H9 (cell line): ENCODE measurements at places on chromosomes 3 and 15. TPM values are rescaled to one million over a fixed set of nuclear protein-coding genes. Genes with fewer than 3 reads are reported as not detected.
A peak's percentile ranks its signal among the peaks of the same experiment; 100 is the strongest.

DNA sequence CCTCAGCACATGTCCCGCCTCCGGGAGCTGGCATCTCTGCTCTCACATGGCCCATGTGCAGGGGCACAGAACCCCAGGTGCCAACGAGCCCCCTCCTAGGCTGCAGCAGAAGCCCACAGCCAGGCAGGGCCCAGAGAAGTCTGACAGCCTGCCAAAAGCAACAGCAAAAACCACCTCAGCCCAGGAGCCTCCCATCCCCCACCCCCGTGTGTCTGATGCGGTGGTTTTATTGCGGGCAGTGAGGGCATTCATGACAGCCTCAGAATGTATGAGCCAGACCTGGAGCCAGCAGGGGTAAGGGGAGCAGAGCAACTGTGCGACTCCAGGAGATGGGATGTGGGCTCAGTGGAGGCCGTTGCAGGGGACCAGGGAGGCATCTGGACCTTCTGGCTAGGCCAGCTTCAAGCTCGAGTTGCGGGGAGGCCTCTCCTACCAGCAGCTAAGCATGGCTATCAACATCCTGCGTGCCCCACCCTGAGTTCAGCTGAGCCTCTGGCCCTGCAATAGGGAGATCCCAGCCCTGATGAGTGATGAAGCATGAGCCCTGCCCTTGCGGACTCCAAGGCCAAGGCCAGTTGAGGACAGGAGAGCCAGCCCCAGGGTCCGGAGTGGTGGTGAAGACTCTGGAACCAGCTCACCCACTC, 52.5 kb downstream of the CYP11A1 start:
- no peaks in the 10 kb centered on the region for H3K36me3 ChIP-seq
- H3K27me3 ChIP-seq = no peaks in the 10 kb centered on the region
- DNase-seq = no peak
- H3K27ac ChIP-seq = no peak overlapping the region
- no peaks in the 10 kb centered on the region; the same call in 1 of the 2 replicates for H3K4me1 ChIP-seq

DNA sequence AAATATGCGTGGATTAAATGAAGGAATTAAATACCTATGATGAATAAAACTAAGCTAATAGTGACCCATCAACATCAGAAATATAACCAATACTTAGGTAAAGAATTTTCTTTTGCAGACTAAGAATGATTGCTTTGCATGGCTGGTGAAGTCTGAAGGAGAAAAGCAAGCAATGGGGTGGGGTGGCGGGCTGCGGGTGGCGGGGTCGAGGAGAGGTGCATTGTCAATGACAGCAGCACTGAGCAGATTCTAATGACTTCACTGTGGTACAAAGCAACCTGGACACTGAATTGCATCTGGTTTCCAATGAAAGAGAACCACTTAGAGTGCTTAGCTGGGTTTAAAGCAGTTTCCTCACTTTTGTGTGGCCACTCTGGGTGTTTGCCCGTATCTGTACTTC, 171.5 kb upstream of the IL12A start:
- no peaks in the 10 kb centered on the region for H3K27me3 ChIP-seq
- no peak for DNase-seq
- no peak overlapping the region for H3K4me3 ChIP-seq
- H3K27ac ChIP-seq = no peak overlapping the region

GRCh38 chr15:88018869-88019641, 237.5 kb downstream of the NTRK3 start:
- no peak overlapping the region for H3K4me3 ChIP-seq
- no peak for DNase-seq
- no peak overlapping the region for H3K27ac ChIP-seq
- H3K4me1 ChIP-seq = peaks cover 2% of the 10 kb centered on the region

- no peaks in the 10 kb centered on the region for H3K4me1 ChIP-seq
- H3K36me3 ChIP-seq = peaks cover 39% of the 10 kb centered on the region
Measured at GRCh38 chr3:123163141-123163540, 38.6 kb upstream of the SEC22A start.

- peaks cover 5% of the 10 kb centered on the region; the same call in 1 of the 2 replicates for H3K4me1 ChIP-seq
- DNase-seq = no peak
- H3K4me3 ChIP-seq = no peak overlapping the region
- H3K27me3 ChIP-seq = no peaks in the 10 kb centered on the region
Measured at GRCh38 chr3:177571271-177571943, 374.1 kb upstream of the TBL1XR1 start.

DNA sequence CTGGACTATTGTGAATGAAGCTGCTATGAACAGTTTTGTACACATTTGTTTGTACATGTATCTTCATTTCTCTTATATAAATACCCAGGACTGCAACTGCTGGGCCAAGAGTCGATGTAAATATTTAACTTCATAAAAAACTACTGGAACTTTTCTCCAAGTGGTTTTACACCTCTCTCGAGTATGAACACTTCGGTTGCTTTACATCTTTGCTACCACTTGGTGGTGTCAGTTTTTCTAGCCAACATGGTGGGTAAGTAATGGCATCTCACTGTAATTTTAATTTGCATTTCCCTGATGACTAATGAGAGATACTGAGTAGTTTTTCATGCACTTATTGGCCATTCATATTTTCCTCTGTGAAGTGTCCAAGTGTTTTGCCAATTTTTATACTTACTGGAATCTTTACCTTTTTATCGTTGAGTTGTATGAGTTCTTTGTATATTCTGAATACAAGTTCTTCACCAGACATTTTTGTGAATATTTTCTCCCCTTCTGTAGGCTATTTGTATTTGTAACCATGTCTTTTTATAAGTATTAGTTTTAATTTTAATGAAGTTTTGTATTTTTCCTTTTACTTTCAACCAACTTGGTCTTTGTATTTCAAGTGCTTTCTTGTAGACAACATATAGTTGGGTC, 44.4 kb downstream of the PCOLCE2 start:
- H3K4me1 ChIP-seq = no peaks in the 10 kb centered on the region
- no peak overlapping the region for H3K27ac ChIP-seq
- DNase-seq = no peak
- no peaks in the 10 kb centered on the region for H3K27me3 ChIP-seq
- no peak overlapping the region for H3K4me3 ChIP-seq

- H3K4me1 ChIP-seq = no peaks in the 10 kb centered on the region; the same call in 1 of the 2 replicates
- no peak overlapping the region for H3K4me3 ChIP-seq
- peaks cover 12% of the 10 kb centered on the region for H3K36me3 ChIP-seq
- H3K27me3 ChIP-seq = no peaks in the 10 kb centered on the region
- no peak for DNase-seq
Measured at GRCh38 chr3:25171897-25172296, 256.2 kb upstream of the RARB start.

- H3K4me1 ChIP-seq = peaks cover 46% of the 10 kb centered on the region; the same call in 1 of the 2 replicates
- peaks cover 6% of the 10 kb centered on the region for H3K36me3 ChIP-seq
- no peaks in the 10 kb centered on the region for H3K27me3 ChIP-seq
- H3K27ac ChIP-seq = no peak overlapping the region
- DNase-seq = no peak
Measured at GRCh38 chr3:72382460-72382859, 465.8 kb downstream of the SHQ1 start.

DNA sequence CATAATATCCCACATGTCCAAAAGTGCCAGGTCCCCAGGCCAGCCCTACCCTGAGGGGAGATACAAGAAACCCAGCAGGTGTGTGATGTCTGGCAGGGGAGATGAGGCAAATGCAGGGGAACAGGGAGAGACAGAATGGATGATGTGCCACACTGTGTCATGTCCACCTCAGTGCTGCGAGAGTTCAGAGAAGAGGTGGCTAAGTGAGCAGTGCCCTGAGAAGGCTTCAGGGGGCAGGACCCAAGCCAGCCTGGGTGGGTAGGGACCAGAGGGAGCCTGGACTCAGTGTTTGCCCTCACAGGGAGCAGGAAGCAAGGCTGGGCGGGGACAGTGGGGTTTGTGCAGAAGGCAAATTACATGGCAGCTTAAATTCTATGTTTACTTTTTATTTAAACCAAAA, 61.2 kb downstream of the KLHL6 start:
- no peak overlapping the region for H3K27ac ChIP-seq
- no peaks in the 10 kb centered on the region for H3K4me1 ChIP-seq
- no peak overlapping the region for H3K4me3 ChIP-seq
- peak; percentile 26 for DNase-seq
- no peaks in the 10 kb centered on the region for H3K27me3 ChIP-seq
- H3K36me3 ChIP-seq = no peaks in the 10 kb centered on the region

GRCh38 chr15:96276438-96277210, 53.9 kb upstream of the NR2F2 start:
- no peaks in the 10 kb centered on the region for H3K27me3 ChIP-seq
- peaks cover 3% of the 10 kb centered on the region; the same call in 1 of the 2 replicates for H3K36me3 ChIP-seq
- no peak for DNase-seq

GRCh38 chr3:65126527-65127410, 439.0 kb upstream of the ADAMTS9 start:
- H3K4me3 ChIP-seq = no peak overlapping the region
- H3K36me3 ChIP-seq = no peaks in the 10 kb centered on the region; the same call in 2 of the 3 replicates
- H3K27me3 ChIP-seq = no peaks in the 10 kb centered on the region
- peaks cover 2% of the 10 kb centered on the region; the same call in 1 of the 2 replicates for H3K4me1 ChIP-seq

- no peaks in the 10 kb centered on the region for H3K27me3 ChIP-seq
- no peak overlapping the region for H3K4me3 ChIP-seq
- no peak for DNase-seq
- no peaks in the 10 kb centered on the region for H3K4me1 ChIP-seq
Measured at GRCh38 chr15:77085297-77085696, 14.4 kb upstream of the TSPAN3 start.

- no peaks in the 10 kb centered on the region for H3K36me3 ChIP-seq
- H3K27ac ChIP-seq = no peak overlapping the region
- H3K27me3 ChIP-seq = no peaks in the 10 kb centered on the region
Measured at GRCh38 chr3:61682671-61683548, 121.5 kb downstream of the PTPRG start.

GRCh38 chr15:99333413-99333812, 82.1 kb downstream of the LRRC28 start:
- H3K4me1 ChIP-seq = peaks cover 3% of the 10 kb centered on the region; the same call in 1 of the 2 replicates
- no peaks in the 10 kb centered on the region for H3K36me3 ChIP-seq
- no peaks in the 10 kb centered on the region for H3K27me3 ChIP-seq
- no peak overlapping the region for H3K4me3 ChIP-seq
- no peak for DNase-seq

- H3K27me3 ChIP-seq = no peaks in the 10 kb centered on the region
- no peak for DNase-seq
- peaks cover 11% of the 10 kb centered on the region for H3K4me1 ChIP-seq
- no peak overlapping the region for H3K27ac ChIP-seq
- H3K36me3 ChIP-seq = no peaks in the 10 kb centered on the region; the same call in none of the 2 replicates
- no peak overlapping the region for H3K4me3 ChIP-seq
Measured at GRCh38 chr15:101242999-101243336, 8.9 kb downstream of the CHSY1 start.

DNA sequence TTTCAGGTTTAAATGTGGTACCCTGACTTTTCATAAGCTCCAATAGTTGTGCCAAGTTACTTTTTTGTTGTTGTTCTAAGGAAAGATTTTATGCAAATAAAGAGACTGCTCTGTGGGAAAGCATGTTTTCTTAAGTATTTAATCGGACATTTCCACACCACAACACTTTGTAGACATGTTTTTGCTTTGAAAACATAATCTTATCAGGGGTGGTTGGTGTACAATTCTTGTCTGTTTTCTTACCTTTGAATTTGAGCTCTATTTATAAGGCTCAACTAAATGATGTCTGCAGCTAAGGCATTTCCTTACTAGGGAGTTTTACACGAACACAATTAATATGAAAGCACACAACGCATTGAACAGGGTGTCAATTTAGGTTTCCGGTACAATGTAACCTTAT, 81.5 kb upstream of the CDIN1 start:
- no peak overlapping the region for H3K27ac ChIP-seq
- H3K27me3 ChIP-seq = no peaks in the 10 kb centered on the region
- H3K4me3 ChIP-seq = no peak overlapping the region
- no peaks in the 10 kb centered on the region for H3K36me3 ChIP-seq
- no peak for DNase-seq
- no peaks in the 10 kb centered on the region; the same call in 1 of the 2 replicates for H3K4me1 ChIP-seq

DNA sequence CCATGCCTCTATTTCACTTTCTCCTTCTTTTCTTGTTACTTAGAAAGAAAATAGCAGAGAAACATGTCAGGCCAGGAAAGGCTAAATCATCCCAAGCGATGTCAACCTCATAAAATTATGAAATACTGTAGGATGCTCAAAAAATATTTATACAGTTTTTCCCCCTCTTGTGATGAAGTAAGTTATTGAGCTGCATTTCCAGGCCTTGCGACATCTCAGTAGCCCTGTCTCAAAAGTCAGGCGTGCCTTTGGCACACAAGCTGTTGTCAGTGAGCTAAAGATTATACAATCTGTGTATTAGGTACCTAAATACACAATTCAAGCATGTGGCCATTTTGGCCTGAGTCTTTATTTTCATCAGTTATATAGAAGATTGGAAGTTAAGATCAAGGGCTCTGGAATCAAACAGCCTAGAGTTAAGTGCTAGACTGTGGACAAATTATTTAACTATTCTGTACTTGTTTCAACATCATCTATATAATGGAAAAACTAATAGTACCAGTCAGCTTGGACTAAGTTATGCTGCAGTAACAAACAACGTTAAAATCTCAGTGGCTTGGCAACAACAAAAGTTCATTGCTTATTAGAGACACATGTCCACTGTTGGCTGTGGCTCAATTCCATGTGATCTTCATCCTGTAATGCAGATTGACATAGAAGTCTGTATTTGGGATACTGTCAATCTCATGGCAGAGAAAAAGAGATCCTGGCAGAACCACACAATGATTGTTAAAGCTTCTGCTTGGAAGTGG, 406.4 kb upstream of the PROK2 start:
- no peak for DNase-seq
- no peaks in the 10 kb centered on the region for H3K4me1 ChIP-seq
- H3K4me3 ChIP-seq = no peak overlapping the region
- H3K27ac ChIP-seq = no peak overlapping the region
- H3K27me3 ChIP-seq = no peaks in the 10 kb centered on the region

- peaks cover 61% of the 10 kb centered on the region for H3K36me3 ChIP-seq
- no peak for DNase-seq
- no peaks in the 10 kb centered on the region for H3K4me1 ChIP-seq
- H3K4me3 ChIP-seq = no peak overlapping the region
- no peak overlapping the region for H3K27ac ChIP-seq
Measured at GRCh38 chr15:35358824-35359223, 187.1 kb downstream of the DPH6 start.

DNA sequence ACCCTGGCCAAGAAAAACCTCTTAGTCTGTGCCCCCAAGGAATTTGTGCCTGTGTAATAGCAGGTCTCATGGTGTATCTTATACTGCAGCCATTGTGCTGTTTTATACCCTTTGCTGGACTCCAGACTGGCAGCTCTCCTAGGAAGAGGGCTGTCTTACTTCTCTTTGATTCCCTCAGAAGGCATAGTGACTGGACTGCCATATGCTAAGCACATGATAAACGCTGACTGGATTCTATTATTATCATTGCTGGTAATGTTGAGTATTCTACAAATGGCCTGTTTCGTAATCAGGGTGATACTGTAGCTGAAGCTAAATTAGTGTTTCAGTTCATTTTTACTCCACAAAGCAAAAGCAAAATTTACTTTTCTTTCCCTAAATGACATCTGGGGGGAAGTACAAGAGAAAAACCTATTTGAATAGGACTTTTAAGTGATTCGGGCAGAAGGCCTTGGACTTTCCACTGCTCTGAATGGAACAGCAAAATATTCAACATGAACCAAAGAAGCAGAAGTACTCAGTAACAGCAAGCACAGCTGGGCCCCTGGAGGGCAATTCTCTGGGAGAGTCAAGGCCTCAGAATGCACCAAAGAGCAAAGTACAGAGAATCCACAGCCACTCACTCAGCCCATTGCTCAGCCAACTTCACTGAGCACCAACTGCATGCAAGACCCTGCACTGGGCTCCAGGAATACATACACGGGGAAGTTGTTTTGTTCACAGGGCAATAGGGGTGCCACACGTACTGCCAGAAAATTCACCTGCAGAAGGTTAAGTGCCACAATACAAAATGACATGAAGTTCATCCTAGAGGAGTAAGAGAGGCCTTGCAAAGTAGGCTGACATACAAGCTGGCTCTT, 7.9 kb upstream of the BCL2A1 start:
- no peak overlapping the region for H3K4me3 ChIP-seq
- H3K27ac ChIP-seq = no peak overlapping the region
- no peaks in the 10 kb centered on the region for H3K4me1 ChIP-seq
- H3K27me3 ChIP-seq = no peaks in the 10 kb centered on the region
- no peaks in the 10 kb centered on the region for H3K36me3 ChIP-seq

The HAPLN3 gene
- total RNA-seq = 41.7 and 42.4 TPM in 2 replicates

The MINAR1 gene
- 0.74 and 0.77 TPM in 2 replicates for total RNA-seq

The CYP8B1 gene
- not detected in 2 replicates for total RNA-seq

The UNC45A gene
- 84.3 and 84.6 TPM in 2 replicates for total RNA-seq
